ENCODE measurements at places on chromosomes 2 and 18. TPM values are rescaled to one million over a fixed set of nuclear protein-coding genes. Genes with fewer than 3 reads are reported as not detected.

Gene ALKAL2
- not detected for total RNA-seq

Gene AP1S3
- total RNA-seq: 0.16 TPM

Gene CCDC121
- 6.1 TPM for total RNA-seq

Gene STAT4
- total RNA-seq: 0.70 TPM

Gene INHBB
- 8.2 TPM for total RNA-seq

Gene RPRD1A
- total RNA-seq: 47.7 TPM

Gene TLX2
- total RNA-seq: not detected

Gene GPR45
- not detected for total RNA-seq

Gene KIF1A
- total RNA-seq: 0.65 TPM

Gene CCDC74B
- 0.38 TPM for total RNA-seq

Gene CTNNA2
- not detected for total RNA-seq

Gene PREB
- 50.6 TPM for total RNA-seq

Gene ATG9A
- total RNA-seq: 86.3 TPM

Gene LRP2
- not detected for total RNA-seq

Gene PROM2
- total RNA-seq: 0.54 TPM

Gene RPIA
- total RNA-seq: 17.4 TPM

Gene CD8B2
- not detected for total RNA-seq

Gene NHEJ1
- total RNA-seq: 7.5 TPM

Gene ESPNL
- total RNA-seq: not detected

Gene MAPRE2
- 101 TPM for total RNA-seq

Gene GALNT3
- total RNA-seq: 0.19 TPM

Gene LHCGR
- not detected for total RNA-seq

Gene IL18R1
- total RNA-seq: 0.67 TPM

Gene MEP1B
- total RNA-seq: not detected

Gene CCL20
- total RNA-seq: not detected

Gene HRH4
- total RNA-seq: not detected

Gene SMAD7
- total RNA-seq: 14.0 TPM

Gene ANKRD30B
- not detected for total RNA-seq

Gene POLR1B
- 9.1 TPM for total RNA-seq

Gene ARHGEF4
- total RNA-seq: 5.1 TPM

Gene ITGAV
- 124 TPM for total RNA-seq

Gene SLC9A2
- total RNA-seq: not detected

Gene POTEI
- not detected for total RNA-seq

Gene TCF23
- not detected for total RNA-seq

Gene CABYR
- not detected for total RNA-seq

Gene FBXO48
- total RNA-seq: 1.1 TPM

Gene TIMM21
- 158 TPM for total RNA-seq

Gene B3GNT7
- total RNA-seq: 7.7 TPM

Gene ST8SIA5
- total RNA-seq: 1.5 TPM

Gene TSPYL6
- total RNA-seq: not detected

Gene RESP18
- not detected for total RNA-seq

Gene CLEC4F
- total RNA-seq: 0.08 TPM

Gene PJVK
- total RNA-seq: 1.0 TPM

Gene POTEF
- total RNA-seq: not detected

Gene UGT1A10
- total RNA-seq: not detected

Gene IL36B
- total RNA-seq: not detected

Gene OXER1
- 0.40 TPM for total RNA-seq

Data from Right ventricle myocardium superior (tissue), 1 donor.